ENCODE measurements at places on chromosomes 11 and 22.
A peak's percentile ranks its signal among the peaks of the same experiment; 100 is the strongest.

DNA sequence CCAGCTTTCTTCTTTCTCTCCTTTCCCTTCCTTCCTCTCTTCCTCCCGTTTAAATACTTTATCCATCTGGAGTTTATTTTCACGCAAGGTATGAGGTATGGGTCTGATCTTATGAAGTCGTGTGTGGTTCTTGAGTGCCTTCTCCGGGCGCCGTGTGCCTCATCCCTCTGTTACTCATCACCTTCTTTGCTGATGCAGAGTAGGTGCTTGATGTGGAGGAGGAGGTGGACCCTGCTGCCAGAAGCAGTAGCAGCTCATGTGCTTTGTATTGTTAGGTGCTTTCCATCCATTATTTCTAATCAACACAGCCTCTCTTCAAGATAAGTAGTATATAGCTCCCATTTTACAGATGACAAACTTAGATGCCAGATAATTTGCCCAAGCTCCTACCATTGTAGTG lies 47.0 kb downstream of the TNRC6B start:
- DNase-seq, result no peak

DNA sequence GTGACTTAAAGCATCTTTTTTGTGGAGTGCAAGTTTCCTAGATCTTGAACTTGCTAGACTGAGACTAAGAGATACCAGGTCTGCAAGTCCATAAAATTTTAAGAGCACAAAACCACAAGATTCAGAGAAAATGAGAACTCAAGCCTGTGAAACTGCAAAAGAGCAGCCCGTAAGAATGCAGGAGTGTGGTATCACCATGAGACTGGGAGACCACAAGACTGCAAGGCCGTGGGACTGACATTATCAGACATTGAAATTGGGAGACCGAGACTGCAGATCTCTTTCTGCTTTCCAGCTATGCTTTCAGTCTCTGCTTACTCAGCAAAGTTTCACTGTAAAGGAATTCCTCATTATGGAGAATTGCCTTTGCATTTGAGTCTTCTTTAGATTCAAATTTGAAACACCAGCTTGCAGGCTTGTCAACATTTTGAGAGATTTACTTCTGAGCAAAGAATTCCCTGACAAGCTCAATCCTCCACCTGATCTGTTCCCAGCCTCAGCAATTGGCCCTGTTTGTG lies 621.2 kb downstream of the KCNA4 start:
- no peak for DNase-seq

- DNase-seq, result no peak
These were observed 42.7 kb upstream of the NRIP3 start for GRCh38 chr11:9046481-9046880.

- DNase-seq, result no peak
These were observed 11.7 kb downstream of the FJX1 start for GRCh38 chr11:35629914-35630313.

DNA sequence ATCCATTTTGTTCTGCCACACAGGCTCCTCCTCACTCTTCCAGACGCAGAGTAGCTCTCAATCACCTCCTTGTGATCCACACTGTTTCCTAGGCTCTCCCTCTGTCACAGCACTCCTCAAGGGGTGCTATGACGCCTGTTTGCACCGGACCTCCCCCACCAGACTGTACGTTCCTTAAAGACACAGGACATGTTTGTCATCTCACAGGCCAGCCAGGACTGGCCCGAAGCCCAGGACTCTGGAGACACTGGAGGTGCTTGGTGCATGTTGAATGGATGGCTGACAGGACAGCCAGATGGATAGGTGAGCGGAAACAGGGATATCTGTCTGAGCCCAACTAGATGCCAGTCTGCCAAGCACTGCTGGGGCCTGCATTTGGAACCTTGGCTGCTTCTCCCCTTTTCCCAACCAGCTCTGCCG lies 13.6 kb downstream of the PLA2G6 start:
- DNase-seq, result peak; percentile 73

GRCh38 chr11:8025816-8026215 lies 38.7 kb downstream of the EIF3F start:
- DNase-seq, result no peak

DNA sequence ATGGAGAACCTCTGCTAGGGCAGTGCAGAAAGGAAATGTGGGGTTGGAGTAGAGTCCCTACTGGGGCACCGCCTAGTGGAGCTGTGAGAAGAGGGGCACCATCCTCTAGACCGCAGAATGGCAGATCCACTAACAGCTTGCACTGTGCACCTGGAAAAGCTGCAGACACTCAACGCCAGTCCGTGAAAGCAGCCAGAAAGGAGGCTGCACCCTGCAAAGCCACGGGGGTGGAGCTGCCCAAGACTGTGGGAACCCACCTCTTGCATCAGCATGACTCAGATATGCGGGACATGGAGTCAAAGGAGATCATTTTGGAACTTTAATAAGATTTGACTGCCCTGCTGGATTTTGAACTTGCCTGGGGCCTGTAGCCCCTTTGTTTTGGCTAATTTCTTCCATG lies 8.7 kb downstream of the TSKU start:
- no peak for DNase-seq

DNA sequence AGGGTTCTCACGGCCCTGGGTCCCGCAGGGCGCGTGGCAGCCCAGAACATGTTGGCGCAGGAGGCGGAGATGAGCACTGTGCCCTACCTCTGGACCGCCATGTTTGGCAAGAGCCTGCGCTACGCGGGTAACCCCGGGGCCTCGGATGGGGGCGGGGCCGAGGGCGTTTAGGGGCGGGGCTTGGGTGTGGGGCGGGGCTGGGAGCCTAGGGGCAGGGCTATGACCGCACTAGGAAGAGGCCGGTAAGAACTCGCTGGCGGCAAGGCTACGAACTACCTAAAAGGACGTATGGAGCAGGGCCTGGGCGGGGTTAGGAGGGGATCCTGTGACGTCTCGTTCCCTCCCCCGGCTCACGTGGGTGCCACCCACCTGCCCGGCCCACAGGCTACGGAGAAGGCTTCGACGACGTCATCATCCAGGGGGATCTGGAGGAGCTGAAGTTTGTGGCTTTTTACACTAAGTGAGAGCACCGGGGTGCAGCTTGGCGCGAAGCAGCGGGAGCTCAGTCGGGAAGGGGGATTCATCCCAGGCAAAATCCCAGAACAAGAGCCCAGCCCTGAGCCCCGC lies 2.8 kb upstream of the LZTR1 start:
- DNase-seq, result peak; percentile 83

GRCh38 chr22:28441720-28442263 lies 237.8 kb downstream of the TTC28 start:
- no peak for DNase-seq

DNA sequence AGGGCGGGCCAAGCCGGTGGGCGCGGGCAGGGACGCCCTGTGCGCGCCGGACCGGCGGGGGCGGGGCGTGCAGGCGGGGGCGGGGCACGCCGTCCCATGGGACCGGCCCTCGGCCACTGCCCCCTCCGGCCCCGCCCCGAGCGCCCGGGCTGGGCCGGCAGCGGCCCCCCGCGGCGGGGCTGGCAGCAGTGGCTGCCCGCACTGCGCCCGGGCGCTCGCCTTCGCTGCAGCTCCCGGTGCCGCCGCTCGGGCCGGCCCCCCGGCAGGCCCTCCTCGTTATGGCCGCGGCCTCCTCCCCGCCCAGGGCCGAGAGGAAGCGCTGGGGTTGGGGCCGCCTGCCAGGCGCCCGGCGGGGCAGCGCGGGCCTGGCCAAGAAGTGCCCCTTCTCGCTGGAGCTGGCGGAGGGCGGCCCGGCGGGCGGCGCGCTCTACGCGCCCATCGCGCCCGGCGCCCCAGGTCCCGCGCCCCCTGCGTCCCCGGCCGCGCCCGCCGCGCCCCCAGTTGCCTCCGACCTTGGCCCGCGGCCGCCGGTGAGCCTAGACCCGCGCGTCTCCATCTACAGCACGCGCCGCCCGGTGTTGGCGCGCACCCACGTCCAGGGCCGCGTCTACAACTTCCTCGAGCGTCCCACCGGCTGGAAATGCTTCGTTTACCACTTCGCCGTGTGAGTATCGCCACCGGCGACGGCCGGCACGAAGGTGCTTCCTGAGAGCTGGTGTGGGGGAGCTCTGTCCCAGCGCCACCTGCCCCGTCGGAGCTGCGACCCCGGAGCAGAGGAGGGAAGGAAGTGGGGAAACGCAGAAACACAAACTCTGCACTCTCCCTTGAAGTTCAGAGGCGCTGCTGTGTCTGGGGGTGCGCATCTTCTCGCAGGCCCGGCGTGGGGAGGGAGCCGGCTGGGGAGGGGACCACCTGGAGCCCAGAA lies at the start of gene KCNQ1:
TSS of gene KCNQ1 (plus strand) at position 188 of the 925 bp plus-strand sequence. CDS start at position 279, 91 bp downstream.
- DNase-seq, result no peak

- no peak for DNase-seq
These were observed 6.4 kb upstream of the TSSC4 start for GRCh38 chr11:2393941-2394817.

- no peak for DNase-seq
These were observed 85.0 kb upstream of the SEPTIN5 start for GRCh38 chr22:19629331-19629719.

DNA sequence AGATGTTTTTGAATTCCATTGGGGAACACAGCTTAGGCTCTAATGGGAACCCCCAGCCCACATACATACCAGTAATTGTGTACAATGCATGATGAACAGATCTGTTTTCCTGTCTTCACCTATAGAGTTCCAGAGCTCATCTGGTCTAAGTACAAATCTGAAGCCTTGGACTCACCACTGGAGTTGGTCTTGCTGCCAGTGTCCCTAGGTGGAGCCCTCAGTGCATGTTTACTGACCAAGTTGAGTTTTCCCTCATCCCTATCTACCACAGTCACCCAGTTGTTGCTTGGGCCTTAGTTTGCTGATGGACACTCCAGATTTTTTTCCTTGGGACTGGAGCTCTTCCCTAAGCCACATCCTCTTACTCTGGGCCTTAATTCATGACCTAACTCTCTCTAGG lies 159.2 kb upstream of the DDI1 start:
- no peak for DNase-seq

- DNase-seq, result no peak
These were observed 3.7 kb upstream of the DBX1 start for GRCh38 chr11:20163783-20164481.

GRCh38 chr22:43734370-43735150 lies 77.5 kb downstream of the EFCAB6 start:
- no peak for DNase-seq

DNA sequence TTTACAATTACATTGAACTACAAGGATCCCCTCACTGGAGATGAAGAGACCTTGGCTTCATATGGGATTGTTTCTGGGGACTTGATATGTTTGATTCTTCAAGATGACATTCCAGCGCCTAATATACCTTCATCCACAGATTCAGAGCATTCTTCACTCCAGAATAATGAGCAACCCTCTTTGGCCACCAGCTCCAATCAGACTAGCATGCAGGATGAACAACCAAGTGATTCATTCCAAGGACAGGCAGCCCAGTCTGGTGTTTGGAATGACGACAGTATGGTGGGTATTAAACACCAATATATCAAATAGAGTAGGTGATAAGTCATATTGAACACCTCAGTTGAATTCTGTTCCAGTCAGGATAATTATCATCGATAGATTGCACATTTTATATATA lies 4.4 kb downstream of the FBXO7 start:
- DNase-seq, result no peak

- no peak for DNase-seq
These were observed 132.3 kb upstream of the ZBED5 start for GRCh38 chr11:10990160-10990559.

GRCh38 chr22:27874185-27874584 lies 44.9 kb downstream of the PITPNB start:
- DNase-seq, result no peak

GRCh38 chr11:125085301-125086081 lies 22.4 kb downstream of the SLC37A2 start:
- no peak for DNase-seq

- DNase-seq, result no peak
These were observed 11.0 kb upstream of the SHANK2 start for GRCh38 chr11:71263386-71263785.

DNA sequence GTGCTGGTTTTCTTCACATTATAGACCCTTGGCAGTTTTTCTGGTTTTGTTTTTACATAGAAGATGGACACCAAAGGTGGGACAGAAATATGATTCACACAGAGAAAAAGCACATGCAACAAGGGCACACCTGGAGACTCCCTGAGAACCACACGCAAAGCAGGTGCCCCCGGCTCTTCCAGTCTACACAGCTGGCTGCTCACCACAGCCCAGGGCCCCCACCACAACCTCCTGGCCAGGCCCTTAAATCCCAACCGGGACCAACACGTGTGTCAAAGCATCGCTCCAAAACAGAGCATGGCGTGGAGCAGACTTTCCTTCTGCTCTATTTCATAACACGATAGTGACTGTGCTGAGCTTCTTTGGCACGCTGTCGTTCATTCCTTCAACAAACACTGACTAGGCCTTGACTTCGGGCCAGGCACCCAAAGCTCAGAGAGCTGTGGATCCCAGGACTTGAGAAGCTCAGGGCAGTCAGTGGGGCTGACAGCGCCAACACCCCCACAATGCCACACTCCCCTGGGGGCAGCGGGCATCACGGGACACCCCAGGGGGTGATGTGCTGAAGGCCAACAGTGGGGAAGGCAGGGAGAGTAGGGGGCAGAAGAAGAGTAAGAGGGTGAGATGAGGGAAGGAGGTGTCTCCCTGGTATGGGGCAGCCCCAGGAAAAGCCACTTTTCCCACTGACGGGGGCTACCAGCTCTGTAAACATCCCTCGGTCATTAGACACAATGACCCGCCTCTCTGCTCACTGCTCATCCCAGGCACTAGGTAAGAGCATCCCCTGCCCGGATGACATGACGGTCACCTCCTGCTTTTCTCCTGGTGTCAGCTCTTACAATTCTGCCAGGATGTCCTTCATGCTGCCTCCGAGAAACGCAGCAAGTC lies 26.0 kb downstream of the CELSR1 start:
- DNase-seq, result no peak

DNA sequence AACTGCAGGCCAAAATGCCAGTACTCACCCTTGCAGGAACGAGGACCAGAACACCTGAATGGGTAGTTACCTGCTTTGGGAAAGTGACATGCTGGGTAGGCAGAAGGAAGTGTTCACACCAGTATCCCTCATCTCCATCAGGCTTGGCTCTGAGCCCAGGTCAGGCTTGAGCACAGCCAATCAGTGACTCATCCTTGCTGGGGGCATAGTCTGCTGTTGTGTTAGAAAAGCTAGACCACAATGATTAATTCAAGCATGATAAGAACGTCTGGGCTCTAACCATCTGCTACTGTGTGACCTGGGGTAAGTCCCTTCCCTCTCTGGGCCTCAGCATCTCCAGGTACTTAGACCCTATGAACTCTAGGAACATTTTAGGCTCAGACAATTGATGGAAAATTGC lies 450.4 kb downstream of the MIAT start:
- DNase-seq, result peak; percentile 81

DNA sequence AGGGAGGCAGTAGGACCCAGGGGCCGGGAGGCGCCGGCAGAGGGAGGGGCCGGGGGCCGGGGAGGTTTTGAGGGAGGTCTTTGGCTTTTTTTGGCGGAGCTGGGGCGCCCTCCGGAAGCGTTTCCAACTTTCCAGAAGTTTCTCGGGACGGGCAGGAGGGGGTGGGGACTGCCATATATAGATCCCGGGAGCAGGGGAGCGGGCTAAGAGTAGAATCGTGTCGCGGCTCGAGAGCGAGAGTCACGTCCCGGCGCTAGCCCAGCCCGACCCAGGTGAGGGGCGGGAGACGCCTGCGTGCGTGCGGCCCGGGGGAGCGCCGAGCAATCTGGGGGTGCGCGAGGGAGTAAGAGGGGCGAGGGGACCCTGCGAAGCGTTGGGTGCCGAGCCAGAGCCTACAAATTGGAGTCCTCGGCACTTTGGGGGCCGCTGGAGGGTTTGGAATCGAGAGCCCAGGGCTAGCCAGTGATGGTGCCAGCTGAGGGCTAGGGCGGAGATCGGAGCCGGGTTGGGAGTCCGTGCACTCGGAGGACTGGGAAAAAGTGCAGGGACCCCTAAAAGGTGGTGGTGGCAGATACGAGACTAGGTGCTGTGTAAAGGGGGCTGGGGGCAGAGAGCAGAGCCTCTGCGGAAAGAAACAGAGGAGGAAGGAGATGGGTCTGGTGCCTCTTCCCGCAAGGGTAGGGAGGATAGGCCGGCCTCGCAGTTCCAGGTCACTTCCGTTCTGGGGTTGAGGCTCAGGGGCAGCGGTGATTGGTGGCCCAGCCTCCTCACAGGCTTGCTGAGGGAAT lies at the start of gene SERPINH1:
TSS of gene SERPINH1 (plus strand) at position 206 of the 788 bp plus-strand sequence. CDS start 4,097 bp downstream, outside the sequence.
- DNase-seq, result peak; percentile 91

Data from left cardiac atrium (tissue), 4 donors.